Femur (tissue), 1 donor: ENCODE measurements at places on chromosomes 1 and 21.
A peak's percentile ranks its signal among the peaks of the same experiment; 100 is the strongest.

DNA sequence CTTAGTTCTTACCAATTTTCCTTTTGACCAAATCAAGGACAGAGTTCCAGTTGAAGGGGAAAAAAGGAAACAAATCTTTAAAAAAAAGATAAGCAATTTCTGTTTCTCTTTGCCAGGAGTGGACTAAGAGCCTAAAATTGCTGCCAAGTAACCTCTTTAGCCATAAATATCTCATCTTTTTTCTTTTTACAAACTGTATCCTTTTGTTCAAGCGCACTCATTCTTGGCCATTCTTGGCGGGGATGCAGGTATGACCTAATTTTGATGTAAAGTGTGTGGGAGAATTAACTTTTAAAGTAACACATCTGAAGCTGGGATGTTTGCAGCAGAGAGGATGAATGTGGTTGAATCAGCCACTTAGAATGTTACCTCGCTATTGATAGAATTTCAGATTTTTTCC is 13.4 kb upstream of the KIF1B start:
- peak; percentile 67 for DNase-seq

GRCh38 chr1:147077936-147078605 is 94.2 kb downstream of the PRKAB2 start:
- DNase-seq = no peak

DNA sequence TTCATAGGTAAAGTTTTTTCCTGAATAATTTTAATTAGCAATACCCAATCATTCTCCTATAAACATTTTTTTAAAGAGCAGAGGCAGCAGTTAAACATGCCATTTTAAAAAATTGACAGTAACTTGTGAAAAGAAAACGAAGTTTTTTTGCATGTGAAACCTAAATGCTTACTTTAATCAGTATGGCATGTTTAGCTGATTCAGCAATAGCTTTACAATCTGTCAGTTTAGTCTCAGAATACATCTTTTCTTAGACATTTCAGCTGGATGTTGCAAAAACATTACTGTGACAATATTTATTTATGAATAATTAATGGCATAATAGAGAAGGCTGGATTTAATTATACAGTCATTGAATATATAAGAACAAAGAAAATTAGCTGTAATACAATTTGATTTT is 1132.4 kb upstream of the ADGRL2 start:
- DNase-seq = no peak

GRCh38 chr21:14581902-14582457 is 35.9 kb upstream of the SAMSN1 start:
- DNase-seq = no peak

DNA sequence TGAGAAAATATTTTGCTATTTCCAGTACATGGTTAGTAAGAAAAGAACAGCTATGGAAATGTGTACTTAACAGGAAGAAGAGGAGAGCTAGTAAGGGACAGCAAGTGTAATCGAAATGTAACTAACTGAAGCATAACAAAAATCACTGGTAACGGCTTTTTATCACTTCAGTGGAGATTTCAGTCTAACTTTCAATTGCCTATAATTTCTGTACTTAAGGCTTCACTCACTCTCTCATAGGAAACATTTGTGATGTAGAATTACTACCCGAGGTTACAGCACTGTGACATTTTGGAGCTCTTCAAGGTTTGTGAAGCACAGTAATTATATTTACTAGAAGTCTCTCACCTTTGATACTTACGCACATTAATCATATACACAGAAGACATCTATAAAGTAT is 1119.1 kb downstream of the AMY1C start:
- DNase-seq = no peak

- peak; percentile 79 for DNase-seq
Measured at GRCh38 chr21:35257413-35257812, 208.3 kb upstream of the RUNX1 start.

GRCh38 chr1:220045356-220046051 is 801 bp downstream of the EPRS1 start:
- no peak for DNase-seq

DNA sequence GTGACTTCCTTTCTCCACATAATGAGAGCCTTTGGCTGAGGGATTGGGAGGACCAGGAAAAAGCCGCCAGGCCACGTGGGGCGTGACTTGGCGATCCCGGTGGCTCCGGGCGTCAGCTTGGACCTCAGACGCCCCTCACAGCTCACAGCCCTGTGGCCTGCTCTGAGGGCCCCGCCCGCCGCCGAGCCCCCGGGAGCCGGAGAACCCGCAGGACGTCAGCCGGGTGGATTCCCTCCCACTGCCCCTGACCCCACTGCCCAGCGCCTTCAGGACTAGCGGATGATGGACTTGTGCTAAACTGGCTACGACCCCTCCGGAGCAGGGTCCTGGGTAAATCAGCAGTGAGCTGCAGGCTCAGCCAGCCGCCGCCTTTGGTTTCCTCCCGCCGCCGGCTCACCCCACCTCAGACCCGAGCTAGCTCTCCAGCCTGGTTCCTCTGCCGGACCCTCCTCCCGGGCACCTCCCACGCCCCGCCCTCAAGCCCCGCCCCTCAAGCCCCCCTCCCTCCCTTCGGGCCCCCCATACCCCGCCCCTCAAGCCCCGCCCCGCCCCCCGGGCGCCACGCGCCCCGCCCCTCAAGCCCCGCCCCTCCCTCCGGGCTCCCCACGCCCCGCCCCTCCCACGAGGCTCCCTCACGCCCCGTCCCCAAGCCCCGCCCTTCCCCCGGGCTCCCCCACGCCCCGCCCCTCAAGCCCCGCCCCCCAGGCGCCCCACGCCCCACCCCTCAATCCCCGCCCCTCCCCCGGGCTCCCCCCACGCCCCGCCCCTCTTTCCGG is 10.0 kb upstream of the FAAP20 start:
- DNase-seq = peak; percentile 96

DNA sequence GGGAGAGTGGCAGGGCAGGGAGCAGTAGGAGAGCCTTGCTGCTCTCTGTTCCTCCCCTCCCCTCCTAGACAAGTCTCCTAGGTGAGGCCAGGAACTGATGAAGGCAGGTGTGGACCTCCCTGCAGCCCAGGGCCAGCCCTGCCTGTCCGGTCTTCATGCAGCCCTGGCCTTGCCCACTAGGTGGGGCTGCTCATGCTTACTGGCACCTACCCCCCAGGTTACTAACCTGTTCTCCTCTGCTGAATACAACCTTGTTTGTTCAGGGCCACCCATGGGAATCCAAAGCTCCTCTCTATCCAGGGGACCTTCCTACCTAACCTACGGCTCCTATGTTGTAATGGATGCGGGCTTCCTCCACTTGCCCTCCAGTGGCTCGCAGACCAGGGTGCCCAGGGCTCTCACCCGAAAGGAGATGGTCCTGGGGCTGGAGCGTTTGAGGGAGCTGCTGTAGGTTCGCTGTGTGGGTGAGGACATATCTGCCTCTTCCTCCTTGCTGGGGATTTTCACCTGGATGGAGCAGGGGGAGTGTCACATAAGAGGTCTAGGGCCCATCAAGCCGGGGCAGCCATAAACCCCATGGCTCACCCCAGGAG is 7.9 kb upstream of the TNNT2 start:
- peak; percentile 44 for DNase-seq

DNA sequence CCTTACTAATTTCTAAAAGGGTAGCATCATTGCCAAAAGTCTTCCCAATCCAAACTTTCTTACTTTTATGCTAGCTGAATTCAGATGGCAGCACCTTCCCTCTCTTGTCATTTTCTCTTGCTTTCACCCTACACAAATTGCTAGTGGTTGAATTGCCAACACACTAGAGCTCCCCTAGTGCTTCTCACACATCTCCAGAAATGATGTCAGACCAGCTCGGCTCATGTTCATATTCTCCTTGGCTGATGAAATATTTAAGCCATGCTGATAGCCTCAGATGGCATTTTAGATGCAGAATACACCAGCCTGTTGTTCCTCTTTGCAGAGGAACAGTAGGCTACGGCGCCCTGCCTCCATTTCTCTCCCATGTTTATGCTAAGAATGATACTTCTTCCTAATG is 256.9 kb downstream of the PTBP2 start:
- DNase-seq = no peak

GRCh38 chr1:53288002-53288789 is 39.7 kb downstream of the LRP8 start:
- no peak for DNase-seq

DNA sequence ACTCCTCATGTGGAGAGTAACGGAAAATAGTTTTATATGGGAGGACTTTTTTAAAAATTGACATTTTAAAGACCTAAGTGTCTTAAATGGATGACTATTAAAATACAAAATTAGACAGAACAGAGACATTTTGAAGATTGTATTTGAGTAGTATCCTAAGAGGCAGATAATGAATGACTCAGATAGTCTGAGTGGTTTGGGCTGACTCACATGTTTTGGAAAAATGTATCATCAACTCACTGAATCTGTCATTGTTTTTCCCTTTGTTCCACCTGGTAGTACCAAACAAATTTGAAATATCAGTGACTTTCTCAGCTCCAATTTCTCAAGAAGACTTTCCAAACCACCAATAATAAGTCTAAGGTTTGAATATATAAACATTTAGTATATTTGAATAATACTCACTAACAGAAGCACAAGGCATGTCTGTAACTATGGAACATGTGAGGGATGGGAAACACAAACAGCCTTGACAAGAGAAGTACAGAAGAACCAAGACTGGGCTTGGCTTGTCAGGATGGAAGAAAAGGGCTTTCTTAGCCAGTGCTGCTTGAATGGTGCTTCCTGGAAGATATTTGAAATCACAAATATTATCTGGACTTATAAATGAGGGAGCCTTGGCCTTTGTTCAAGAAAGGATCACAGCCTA is 90.6 kb downstream of the SGIP1 start:
- no peak for DNase-seq

- DNase-seq = no peak
Measured at GRCh38 chr1:107865627-107866026, 99.4 kb downstream of the VAV3 start.

- DNase-seq = no peak
Measured at GRCh38 chr1:56409112-56409691, 170.2 kb downstream of the PLPP3 start.

DNA sequence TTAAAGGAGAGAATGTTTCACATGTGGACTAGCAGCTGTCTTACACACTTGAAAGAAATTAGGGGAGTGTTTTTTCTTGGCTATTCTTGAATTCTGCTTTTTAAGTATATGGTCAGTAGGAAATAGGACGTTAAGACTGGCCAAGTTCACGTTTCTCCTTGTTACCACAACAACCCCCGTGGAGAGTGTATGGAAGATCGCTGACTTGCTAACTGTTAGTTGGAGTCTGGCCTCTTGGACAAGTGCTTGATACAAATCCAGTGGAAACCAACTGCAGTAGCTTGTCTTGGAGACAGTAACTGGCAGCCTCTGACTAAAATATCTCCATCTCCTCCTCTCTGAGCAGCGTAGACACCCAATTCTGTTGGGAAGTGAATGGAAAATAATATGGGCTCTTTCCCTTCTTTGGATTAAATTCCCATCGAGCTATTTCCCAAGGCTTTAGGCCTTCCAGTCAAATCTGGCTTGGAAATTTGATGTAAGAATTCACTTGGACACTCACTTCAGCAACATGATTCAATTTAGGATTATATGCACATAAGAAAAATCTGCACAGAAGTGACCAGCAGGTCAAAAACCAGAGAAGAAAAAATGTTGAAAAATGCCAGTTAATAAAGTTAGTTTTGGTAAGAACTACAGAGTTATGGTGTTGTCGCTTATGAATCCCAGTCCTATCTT is 3.6 kb upstream of the NFIA start:
- peak; percentile 88 for DNase-seq

DNA sequence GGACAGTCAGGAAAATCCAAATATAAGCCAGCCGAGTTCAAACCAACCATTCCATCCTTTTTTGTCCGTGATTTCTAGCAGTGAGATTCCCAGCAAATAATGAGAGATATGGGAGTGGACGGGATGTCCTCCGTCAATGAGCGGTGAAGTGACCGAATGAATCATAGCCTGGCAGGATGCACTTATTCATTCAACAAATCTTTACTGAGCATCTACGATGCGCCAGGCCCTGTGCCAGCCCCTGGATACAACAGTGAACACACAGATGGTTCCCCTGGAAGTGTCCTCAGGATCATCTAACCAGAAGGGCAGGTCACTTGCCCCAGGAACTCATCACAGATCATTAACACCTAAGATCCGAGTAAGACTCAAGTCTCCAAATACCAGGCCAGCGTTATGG is 8.2 kb upstream of the PLEKHA6 start:
- DNase-seq = no peak

- DNase-seq = no peak
Measured at GRCh38 chr21:25898671-25899070, 163.9 kb downstream of the GABPA start.

GRCh38 chr1:219621047-219621786 is 8.3 kb upstream of the ZC3H11B start:
- DNase-seq = no peak

DNA sequence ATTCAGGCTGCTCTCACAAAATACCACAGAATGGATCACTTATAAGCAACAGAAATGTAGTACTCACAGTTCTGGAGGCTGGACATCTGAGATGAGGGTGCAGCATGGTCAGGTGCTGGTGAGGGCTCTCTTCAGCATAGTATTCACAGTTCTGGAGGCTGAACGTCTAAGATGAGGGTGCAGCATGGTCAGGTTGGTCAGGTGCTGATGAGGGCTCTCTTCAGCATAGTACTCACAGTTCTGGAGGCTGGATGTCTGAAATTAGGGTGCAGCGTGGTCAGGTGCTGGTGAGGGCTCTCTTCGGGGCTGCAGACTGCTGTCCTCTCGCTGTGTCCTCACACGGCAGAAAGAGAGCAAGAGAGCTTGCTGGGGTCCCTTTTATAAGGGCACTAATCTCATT is 17.1 kb downstream of the PDZK1IP1 start:
- no peak for DNase-seq

DNA sequence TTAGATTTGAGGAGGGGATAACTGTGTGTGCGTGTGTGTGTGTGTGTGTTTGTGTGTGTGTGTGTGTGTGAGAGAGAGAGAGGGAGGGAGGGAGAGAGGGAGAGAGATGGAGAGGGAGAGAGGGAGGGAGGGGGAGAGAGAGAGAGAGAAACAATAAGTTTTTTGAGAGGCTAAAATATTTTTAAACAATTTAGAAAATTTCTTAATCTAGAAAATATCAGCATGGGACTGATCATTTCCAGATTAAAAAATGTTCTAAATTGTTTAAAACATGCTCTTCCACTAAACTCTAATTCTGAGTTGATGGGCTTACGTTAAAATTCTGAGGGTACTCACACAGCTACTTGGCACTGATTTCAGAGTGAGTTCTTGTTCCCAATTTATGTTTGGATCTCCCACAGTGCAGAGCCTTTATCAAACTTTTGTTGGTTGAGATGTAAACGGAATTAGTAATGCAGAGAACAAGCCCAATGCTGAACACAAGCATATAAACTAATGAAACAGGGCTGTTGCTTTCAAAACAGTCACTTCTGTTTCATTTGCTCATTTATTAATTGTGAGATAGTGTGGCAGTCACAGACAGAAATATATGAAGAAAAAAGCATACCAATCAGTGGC is 73.4 kb upstream of the RGS2 start:
- no peak for DNase-seq

GRCh38 chr1:27356619-27357280 is 10.0 kb downstream of the MAP3K6 start:
- DNase-seq = no peak
